ENCODE measurements at places on chromosomes 5 and 9.

DNA sequence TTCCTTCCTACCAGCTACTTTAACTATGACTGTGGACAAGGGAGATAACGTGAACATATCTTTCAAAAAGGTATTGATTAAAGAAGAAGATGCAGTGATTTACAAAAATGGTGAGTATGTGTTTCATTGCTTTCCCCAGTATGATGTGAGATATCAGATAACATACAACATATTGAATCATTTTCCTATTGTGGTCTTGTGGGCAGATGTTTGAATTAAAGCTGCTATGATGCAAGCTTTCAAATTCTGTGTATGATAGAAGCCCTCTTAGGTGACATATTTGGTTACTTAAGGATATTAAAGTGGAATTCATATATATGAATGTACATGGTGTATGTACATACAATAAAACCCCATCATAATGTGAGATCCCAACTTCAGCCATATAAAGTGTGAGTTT lies 59.5 kb downstream of the TEK start:
- DNase-seq = no peak

GRCh38 chr5:9307150-9307549 lies 238.7 kb downstream of the SEMA5A start:
- no peak for DNase-seq

- DNase-seq = no peak
These were observed 125.4 kb downstream of the DOCK2 start for GRCh38 chr5:169762338-169763095.

DNA sequence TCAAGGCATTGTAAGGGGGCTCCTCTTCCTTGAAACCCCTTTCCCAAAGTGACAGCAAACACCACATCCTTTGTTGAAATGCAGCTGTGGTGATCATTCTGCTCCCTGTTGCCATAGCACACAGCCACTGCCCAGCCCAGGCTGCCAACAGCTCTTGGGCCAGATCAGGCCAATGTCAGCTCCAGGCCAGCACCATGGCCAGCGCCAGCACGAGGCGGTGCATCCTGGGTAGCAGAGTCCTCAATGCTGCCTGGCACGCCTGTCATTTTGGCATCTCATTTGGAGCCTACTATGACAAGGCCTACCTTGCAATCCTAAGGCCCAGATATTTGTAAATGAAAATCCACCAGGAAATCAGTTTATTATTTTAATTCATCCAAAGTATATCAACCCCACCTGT lies 390.6 kb downstream of the DNAH5 start:
- no peak for DNase-seq

- no peak for DNase-seq
These were observed 142.8 kb upstream of the ALDH1B1 start for GRCh38 chr9:38249587-38250210.

DNA sequence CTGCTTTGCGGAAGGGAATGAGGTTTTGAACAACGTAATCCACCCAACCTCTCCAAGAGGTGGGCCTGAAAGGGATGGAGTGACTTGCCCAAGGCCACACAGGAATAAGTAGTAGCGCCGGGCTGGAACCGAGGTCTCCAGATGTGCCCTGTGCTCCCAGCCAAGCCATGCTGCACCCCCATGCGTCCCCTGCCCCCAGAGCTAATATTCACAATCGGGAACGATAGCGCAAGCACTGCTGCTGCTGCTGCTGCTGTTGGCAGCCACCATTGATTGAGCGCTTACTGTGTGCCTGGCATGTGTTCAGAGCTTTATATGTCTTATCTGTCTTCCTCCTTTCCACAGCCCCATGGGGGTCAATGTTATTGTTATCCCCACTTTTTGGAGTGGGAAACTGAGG lies 43.9 kb downstream of the AMBP start:
- no peak for DNase-seq

DNA sequence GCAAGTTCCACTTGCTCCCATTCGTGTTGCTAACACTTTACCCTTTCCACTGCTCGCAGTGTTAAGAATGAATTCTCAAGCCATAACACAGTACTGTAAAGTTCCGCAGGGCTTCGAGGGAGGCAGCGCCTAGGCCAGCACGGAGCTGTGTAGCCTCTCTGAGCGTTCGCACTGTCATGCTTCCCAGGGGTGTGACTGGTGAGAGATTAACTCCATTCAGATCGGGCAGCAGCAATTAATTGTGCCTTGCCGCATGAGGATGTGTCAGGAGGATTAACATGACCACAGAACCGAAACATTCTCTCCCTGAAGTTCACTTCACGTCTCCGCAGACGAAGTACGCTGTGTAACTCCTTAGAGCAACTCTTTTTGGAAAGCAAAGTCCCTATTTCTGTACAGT lies 23.2 kb downstream of the ZBTB34 start:
- DNase-seq = no peak

DNA sequence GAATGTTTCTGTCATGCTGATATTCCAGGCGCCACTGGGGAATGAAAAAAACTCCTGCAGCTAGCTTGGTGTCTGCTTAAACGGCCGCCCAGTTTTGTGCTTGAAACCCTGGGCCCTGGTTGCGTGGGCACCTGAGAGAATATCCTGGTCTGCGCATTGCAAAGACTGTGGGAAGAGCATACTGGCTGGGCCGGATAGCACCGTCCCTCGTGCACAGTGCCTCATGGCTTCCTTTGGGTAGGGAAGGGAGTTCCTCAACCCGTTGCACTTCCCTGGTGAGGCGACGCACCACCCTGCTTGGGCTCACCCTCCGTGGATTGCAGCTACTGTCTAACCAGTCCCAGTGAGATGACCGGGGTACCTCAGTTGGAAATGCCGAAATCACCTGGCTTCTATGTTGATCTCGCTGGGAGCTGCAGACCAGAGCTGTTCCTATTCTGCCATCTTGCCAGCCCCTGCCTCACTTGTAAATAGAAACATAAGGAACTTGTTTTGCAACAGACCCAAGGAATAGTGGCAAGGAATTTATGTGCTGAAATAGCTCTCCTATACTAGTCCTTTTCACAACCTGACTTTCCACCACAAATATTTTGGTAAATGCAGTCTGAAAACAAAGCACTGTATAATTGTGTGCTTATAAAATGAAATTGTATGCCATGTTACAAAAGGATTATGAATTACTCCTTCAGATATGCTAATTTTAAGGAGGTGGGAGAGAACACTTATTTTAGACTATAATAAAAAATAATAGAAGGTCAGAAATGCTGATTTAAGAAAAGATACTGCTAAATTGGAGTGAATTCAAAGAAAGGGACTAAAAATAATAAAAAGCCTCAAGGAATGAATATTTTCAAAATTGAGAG lies 90.3 kb downstream of the ADAMTSL1 start:
- no peak for DNase-seq

DNA sequence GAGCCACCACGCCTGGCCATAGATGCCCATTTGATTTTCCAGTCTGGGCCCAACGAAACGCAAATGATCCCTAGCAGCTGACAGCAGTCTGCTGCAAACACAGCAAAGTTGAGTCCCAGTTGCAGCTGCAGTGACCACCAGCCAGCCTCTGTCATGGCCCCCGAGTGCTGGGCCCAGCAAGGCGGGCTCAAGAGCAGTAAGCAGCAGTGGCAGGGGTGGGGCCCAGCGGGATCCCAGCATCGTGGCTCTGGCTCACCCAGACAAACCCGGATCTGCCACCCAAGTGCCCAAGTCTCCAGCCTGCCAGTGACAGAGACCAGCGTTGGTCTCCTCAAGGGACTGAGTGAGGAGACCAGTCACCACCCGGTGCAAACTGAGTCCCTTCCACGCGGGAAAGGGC lies 6.9 kb upstream of the LTC4S start:
- no peak for DNase-seq

DNA sequence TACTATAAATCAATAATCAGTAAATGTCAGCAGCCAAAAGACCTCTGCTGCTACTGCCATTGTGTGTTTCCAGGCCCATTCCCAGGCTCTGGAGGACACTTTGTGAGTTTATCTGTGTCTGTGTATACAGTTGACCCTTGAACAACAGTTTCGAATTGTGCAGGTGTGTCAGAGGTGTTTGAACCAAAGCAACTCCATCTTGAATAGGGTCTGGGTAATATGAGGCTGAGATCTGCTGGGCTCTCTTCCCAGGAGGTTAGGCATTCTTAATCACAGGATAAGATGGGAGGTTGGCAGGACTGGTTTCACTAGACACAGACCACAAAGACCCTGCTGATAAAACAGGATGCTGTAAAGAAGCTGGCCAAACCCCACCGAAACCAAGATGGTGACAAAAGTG lies 2.3 kb upstream of the TBCA start:
- no peak for DNase-seq

DNA sequence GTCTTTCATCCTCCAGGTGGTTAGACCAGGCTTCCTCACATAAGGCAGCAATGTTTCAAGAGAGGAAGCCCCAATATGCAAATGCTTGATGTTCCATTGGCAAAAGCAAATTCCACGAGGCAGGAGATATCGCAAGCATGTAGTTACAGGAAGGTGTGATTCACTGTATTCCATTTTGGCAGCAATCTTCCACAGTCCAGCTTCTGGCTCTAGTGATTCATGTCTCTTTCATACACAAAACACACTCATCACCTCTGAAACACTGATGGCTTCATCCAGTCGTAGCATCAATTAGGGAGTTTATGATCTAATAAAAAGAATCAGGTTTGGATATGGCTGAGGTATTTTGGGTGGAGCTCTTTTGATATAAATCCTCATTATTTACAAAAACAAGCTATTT lies 552.2 kb upstream of the RIOK2 start:
- DNase-seq = no peak

- no peak for DNase-seq
These were observed 112.7 kb upstream of the IQGAP2 start for GRCh38 chr5:76290321-76290757.

DNA sequence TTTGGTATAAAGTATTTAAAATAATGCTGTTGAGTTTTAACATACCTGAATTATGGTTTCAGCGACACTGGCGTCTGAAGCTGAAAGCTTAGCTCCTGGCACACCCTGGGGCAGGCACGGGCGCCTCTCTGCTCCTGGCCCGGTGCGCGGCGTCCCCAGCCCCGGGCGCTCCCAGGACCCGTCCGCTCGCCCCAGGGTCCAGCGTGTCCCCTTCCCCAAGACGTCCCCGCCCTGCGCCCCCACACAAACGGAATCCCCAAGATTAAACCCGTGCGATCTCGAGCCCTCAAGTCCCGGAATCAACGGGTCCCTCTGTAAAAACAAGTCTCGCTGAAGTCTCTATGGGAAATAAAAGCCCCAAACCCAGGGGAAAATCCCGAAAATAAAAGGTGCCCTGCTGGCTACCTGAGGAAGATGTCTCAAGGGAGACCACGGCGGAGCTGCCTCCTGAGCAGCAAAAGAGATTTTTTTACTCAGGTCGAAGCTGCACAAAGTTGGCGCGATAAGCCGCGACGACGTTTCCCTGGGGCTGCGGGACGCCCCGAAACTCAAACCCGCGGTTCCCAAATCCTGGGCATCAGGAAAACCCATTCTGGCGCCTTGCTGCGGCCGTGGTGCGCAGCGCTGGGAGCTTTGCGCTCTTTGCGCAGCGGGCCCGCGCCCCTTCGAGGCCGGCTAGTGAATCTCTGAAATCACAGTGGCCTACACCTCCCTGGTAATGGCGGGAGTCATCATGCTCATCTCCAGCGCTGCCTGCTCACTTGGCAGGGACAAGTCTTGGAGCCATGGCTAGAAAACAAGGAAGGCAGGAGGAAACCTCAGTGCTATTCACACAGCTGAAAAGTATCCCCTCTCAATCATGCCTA lies 6.3 kb upstream of the IFNA8 start:
- DNase-seq = no peak

GRCh38 chr9:34381323-34381722 lies 4.6 kb upstream of the MYORG start:
- no peak for DNase-seq

GRCh38 chr9:19161257-19162025 lies 34.1 kb upstream of the PLIN2 start:
- peak; percentile 0 for DNase-seq

DNA sequence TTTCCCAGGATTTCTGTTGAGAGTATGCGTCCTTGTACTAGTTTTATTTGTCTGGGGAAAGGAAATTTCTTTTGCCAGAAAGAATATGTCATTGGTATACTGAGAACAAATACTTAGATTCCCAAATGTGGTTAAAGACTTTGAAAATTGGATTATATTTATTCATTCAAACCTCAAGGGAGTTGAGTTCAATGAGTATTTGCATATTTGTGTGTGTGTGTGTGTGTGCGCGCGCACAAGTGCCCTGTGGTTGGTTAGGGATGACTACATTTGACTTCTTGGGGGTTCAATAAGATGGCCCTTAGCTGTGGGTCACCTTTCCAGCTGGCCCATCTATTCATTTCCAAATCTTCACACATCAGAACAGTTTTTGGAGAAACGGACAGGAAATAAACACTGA lies 4.9 kb downstream of the RXFP3 start:
- no peak for DNase-seq

GRCh38 chr5:14342306-14342705 lies 199.2 kb downstream of the TRIO start:
- no peak for DNase-seq

DNA sequence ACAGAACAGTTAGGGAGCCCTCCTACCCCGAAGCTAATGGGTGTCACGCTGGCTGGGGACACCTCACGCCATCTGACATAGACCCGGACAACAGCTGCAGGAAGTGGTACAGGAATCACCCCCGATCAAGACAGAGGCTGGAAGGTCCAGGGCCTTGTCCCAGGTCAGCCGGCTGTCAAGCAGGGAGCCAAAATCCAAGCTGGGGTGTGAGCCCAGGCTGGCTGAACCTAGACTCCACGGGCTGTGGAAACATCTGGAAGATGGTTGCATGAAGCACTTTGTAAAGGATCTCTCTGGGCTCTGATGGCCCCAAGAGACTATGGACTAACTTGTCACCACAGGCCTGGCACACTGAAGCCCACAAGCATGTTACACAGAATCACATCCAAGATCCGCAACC lies 68.9 kb upstream of the STXBP1 start:
- no peak for DNase-seq

DNA sequence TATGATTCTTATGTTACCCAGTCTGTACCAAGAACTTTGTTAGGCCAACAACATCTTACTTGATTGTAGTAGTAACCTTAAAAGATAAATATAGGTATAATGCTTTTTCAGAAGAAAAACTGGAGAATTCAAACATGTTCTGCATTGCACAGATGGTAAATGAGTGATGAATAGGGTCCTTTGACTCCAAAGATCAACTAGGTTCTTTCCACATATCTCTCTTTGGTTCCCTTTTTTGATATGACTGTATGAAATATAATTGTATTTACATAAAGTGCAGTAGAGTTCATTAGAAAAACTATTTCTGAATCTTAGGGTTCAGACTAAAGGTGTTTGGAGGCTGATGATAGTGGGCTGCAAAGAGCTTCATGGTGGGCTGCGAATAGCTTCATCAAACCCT lies 150.5 kb upstream of the CDKN2B start:
- DNase-seq = no peak

GRCh38 chr9:136316896-136317676 lies 10.3 kb upstream of the GPSM1 start:
- peak; percentile 58 for DNase-seq

DNA sequence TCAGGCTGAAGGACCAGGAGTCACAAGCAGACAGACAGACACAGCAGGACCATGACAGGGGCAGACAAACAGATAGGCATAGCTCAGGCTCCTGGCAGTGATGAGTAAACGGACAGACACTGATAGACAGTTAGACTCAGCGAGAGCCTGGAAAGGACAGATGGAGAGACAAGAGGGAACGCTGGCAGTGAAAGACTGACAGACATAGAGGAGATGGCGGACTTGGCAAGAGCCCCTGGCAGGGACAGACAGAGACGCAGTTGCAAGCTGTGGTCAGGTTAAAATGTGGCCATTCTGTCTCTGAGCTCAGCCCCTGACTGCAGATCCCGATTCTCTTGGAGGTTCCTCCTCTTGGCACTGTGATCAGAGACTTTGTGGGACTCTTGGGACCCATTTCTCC lies 13.6 kb downstream of the CSF2 start:
- peak; percentile 37 for DNase-seq

All from NCI-H1694 treated with DMSO at 0.1 percent for 48 hours (cell line).